ENCODE measurements at places on chromosomes 5 and 9.
A peak's percentile ranks its signal among the peaks of the same experiment; 100 is the strongest.

DNA sequence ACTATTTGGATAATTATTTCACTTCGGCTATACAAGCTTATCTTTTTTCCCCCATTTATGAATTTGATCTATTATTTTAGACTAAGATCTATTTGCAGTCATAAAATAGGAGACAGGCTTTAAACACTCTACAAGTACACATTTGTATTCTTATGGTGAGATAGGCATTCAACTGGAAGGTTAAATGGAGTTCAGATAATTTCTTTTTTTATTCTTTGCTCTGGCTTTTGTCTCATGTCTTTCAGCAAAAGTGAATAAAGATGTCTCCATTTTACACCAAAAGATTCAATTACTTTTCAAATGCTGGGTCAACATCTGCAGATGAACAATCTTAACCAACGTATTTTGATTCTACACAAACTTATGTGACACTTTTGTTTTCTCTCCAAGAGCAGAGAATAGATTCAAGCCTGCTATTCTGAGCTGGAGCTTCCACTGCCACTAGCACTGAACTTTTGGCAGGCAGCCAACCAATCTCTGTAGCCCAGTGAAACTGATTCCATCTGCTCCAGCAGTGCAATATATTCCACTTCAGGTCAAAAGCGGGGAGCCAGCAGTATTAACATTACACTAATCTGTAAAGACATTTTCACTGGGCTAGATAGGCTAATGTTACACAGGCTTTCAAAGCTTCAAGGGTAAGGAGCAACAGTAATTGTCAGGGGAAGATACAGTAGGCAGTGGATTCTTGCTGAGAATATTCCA, 452.0 kb upstream of the ZNF608 start:
- DNase-seq: peak; percentile 59

- no peak for DNase-seq
Measured at GRCh38 chr5:56119050-56119449, 114.1 kb downstream of the ANKRD55 start.

- no peak for DNase-seq
Measured at GRCh38 chr5:7871653-7872052, 2.7 kb downstream of the MTRR start.

DNA sequence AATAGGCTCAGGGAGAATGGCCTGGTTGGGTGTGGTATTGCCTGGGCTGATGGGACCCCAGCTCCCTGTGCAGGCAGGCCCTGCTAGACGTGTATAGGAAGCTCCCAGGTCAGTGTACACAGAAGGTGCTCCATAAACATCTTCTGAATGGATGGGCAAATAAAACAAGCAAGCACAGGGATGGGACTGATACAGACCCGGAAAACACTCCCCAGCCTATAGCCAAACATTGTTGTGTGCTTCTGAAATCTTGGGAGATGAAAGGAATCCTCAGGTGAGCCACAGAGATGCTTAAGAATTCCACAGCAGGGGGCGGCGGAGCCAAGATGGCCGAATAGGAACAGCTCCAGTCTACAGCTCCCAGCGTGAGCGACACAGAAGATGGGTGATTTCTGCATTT, 151.8 kb downstream of the ENTREP1 start:
- no peak for DNase-seq

DNA sequence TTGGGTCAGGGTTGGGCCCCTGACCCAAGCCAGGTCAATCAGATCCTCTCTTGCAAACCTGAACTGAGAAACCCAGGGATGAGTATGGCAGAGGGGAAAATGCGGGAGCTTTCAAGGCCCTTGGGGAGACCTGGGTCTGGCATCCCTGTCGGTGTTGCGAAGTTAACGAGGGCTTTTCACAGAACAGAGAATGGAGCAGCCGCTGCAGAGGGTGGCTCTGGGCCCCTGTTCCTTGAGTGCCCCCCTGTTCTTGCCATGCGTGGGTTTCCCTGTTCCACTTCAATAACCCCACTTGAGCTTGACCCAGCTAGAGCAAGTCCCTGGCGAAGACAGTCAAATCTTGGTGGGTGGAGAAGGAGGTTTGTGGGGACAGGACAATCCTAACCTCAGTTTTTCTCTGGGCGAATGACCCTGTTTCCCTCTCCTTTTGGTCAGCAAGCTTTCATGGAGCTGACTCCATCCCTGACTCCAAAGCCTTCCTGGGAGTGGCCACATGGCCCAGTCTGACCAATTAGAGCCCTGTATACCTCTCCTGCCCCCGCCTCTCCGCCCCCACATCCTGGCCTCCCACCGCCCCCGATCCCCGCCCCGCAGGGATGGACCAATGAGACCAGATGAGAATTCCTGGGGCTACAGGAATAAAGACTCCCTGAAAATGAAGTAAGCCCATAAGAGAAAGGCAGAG, 2.9 kb upstream of the VDAC1 start:
- DNase-seq: no peak

- no peak for DNase-seq
Measured at GRCh38 chr9:121269642-121270254, 1.8 kb downstream of the GSN start.

- DNase-seq: no peak
Measured at GRCh38 chr9:109113254-109113653, 6.5 kb downstream of the TMEM245 start.

DNA sequence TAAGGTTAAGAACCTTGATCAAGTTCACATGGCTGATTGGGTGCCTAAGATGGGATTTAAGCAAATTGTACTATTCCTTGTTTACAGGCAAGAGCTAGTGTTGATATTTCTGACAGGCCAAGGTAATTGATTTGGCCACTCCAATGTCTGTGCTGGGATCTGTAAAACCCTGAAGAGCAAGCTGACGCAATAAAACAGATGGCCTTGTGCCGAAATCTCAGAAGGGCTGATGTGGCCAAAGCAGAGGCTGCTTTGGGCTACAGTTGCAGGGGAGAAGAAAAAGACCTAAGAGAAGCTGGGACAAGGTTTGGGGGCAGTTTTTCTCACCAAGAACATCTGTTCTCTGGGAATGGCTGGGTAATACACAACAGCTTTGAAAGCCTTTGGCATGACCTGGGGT, 463.2 kb upstream of the ZNF608 start:
- no peak for DNase-seq

DNA sequence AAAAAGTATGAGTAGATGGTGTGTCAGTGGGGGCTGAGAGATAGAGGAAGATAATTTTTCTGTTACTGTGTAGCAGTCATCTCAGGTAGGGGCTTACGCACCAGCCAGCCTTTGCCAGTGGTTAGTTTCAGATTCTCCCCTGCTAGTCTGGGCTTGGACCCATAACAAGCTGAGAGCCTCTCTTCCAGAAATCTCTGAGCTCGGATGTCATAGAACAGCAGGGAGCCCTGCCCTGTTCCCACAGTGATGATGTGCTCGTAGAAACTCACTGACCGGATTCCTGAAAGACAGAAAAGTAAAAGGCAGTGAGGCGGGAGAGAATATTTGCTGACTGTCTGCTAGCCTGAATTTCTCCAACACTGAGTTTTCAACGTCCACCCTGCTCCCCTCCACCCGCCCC, 37.2 kb downstream of the DCAF12 start:
- no peak for DNase-seq

GRCh38 chr9:120692901-120693699, 21.2 kb downstream of the MEGF9 start:
- no peak for DNase-seq

- DNase-seq: no peak
Measured at GRCh38 chr5:13412040-13412595, 532.4 kb downstream of the DNAH5 start.

DNA sequence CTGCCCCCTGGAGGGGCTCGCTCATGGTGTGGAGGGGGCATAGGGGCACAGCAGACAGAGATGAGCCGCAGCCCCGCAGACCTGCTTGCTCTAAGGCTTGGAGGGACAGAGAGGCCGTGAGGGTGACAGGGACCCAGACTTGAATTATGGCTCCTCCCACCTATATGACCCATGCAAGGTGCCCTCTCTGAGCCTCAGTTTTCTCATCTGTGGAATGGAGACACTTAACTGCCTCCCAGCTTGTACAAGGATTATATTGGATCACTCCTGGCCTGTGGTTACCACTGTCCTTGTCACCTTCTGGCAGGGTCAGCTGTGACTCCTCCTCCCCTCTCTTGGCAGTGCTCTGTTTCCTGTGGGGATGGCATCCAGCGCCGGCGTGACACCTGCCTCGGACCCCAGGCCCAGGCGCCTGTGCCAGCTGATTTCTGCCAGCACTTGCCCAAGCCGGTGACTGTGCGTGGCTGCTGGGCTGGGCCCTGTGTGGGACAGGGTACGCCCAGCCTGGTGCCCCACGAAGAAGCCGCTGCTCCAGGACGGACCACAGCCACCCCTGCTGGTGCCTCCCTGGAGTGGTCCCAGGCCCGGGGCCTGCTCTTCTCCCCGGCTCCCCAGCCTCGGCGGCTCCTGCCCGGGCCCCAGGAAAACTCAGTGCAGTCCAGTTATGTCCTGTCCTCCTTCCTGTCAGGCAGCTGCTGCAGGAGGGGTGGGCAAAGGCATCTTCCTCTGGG, 4.7 kb upstream of the CACFD1 start:
- no peak for DNase-seq

DNA sequence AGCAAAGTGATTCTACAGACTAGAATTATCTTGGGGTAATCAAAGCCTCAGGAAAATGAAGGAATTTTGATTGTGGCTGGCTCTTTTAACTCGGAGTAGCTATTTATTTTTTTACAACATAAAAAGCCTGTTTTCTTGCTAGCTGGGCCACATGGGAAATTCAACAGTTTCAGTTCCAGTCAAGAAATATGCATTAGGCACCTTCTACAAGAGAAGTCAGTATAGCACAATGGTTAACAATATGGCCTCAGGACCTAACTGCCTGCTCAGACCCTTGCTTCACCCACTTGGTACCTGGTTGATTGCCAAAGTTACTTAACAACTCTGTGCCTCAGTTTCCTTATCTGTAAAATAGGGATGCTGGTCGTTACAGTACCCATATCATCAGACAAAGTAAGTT, 586.2 kb downstream of the ZNF608 start:
- no peak for DNase-seq

DNA sequence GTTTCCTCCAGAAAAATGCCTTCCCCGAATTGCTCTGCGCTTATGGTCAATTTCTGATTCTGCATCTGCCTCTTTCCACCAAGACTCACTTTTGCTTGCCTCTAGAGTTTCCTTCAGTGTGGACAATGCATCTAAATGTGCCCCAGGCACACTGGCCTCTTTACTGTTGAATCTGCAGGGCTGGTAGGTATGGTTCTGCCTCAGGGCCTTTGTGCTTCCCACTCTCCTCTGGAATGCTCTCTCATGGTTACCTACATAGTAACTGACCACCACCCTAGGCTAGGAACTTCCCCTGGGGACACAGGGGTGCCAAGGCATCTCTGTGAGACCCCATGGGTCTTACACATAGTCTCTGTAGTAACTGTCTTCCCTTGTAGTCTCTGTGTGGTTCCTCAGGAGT, 1258.6 kb downstream of the CDH12 start:
- no peak for DNase-seq

GRCh38 chr5:31251032-31251431, 57.5 kb downstream of the CDH6 start:
- DNase-seq: no peak

DNA sequence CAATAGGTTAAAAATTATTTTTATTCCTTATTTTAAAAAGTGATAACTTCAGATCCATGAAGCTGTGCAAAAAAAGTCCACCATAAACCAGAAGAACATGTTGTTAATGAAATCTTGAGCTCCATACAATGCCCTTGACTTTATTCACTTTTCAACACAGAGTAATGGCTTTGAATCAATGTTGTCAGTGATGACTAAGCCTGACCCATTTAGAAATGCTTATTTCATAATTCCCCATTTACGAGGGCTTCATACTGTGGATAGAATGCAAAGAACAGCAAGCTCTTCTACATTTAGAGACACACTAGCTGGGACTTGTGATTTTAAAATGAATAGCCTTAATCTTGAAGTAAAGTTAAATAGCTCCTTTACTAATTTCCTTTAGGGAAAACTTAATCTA, 25.7 kb upstream of the IL9 start:
- DNase-seq: no peak

- DNase-seq: no peak
Measured at GRCh38 chr5:78756858-78757257, 108.3 kb upstream of the LHFPL2 start.

GRCh38 chr5:128192368-128192767, 108.8 kb downstream of the SLC12A2 start:
- DNase-seq: no peak

DNA sequence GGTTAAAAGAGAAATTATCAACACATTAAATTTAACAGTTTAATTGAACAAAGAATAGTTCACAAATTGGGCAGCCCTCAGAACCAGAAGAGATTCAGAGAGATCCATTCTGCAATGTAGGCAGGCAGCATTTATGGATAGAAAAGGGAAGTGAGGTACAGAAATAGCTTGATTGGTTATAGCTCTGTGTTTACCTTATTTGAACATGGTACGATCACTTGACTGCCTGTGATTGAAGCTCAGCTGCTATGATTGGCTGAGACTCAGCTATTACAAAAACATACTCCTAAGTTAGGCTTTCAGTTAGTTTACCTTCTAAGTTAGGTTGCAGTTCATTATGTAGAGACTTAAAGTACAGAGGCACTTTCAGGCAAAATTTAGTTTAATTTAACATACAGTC, 7.3 kb downstream of the CNTRL start:
- no peak for DNase-seq

DNA sequence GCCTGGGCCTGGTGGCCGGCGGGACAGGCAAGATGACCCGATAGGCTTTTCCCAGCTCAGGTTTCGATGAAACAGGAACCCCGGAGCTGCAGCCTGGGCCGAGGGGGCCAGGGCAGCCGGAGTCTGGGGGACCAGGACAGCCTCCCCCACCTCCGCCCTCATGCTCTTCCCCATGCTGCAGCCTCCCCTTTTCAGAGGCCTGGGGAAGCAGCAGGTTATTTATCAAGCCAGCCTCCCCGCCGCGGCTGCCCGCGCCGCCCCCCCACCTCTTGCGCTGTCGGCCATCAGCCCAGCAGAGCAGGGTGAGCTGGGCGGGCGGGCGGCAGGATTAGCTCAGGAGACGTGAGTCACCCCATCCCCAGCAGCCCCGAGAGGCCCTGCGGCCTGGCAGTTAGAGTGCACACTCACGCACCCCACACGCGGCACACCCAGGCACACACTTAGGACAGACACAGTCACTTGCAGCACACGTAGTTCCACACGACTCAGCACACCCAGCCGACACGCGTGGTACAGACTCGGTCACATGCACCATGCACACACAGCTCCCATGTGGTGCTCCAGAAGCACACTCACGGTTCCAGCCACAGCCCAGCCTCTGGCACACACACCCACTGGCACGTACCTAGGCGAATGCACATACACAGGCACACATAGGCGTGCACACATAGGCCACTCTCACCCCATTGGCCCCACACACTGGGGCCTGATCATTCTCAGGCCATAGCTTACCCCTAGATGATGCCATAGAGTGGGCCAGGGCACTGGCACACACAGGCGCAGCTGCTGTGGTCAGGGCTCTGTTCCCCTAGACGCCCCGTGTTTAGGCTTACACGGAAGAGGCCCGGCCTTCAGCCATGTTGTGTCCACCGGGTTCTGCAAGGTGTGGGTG, 13.0 kb downstream of the CXXC5 start:
- peak; percentile 62 for DNase-seq

- no peak for DNase-seq
Measured at GRCh38 chr5:173310861-173311785, 17.1 kb downstream of the STC2 start.

GRCh38 chr9:88319936-88320747, 68.1 kb upstream of the SPIN1 start:
- no peak for DNase-seq
